ENCODE measurements at places on chromosomes 7 and 10.

GRCh38 chr7:157397036-157397720 is 60.4 kb downstream of the DNAJB6 start:
- no peak for DNase-seq

GRCh38 chr10:114902151-114902550 is 35.8 kb upstream of the TRUB1 start:
- no peak for DNase-seq

- DNase-seq, result no peak
Observed at GRCh38 chr7:73626814-73627213, 2.5 kb upstream of the MLXIPL start.

GRCh38 chr10:3896161-3896560 is 111.2 kb upstream of the KLF6 start:
- no peak for DNase-seq

GRCh38 chr10:92997620-92998019 is 63.0 kb upstream of the CYP26C1 start:
- DNase-seq, result no peak

- no peak for DNase-seq
Observed at GRCh38 chr7:135616136-135616535, 46.2 kb upstream of the STMP1 start.

DNA sequence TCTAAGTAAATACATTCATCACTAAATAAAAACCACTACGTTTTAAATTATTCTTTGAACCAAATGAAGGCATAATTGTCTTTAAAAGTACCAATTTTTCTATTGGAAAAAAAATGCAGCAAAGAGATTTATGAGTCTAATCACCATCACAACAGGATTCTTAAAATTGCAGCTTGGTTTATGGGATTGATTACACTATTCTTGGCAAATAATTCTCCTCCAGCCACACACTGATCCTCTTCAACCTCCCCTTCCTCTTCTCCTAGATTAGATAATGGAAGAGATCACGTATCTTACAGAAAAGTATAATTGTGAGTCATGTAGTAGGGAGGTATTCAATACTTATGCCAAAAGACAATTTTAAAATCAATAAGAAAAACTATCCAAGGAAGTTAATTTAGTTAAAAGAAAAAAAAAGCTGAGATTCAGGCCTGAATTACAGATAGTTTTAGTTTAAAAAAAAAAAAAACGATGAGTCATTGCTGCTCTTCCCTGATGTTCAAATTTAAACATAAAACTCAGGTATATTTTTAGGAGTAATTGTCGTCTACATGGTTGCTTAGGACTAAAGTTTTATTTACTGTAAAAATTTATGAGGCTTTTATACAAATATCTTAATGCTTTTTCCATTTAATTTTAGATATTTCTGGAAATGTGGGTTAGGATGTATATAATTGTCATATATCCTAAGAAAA is 133.7 kb upstream of the CDK1 start:
- no peak for DNase-seq

DNA sequence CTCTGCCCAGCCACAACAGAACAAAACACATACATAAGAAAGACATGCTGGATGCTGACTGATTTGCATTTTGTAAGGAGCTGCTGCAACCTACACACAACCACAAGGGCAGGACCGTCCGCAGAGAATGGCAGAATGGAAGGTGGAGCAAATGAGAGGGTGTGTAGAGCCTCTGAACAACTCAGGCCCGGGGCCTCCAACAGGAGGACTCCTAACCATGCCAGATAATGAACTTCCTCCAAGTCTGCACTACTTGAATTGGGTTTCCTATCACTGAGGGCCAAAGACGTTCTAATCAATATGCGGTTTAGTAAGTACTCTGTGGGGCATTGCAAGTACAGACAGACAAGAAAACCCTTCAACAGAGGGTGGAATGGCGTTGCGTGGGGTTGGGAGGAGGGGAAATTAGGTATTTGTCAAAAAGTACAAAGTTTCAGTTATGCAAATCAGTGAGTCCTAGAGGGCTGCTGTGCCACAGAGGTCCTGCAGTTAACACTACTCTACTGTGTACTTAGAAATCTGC is 14.6 kb downstream of the VOPP1 start:
- DNase-seq, result no peak

GRCh38 chr10:69087590-69088470 is at the start of gene SRGN:
Gene SRGN (plus strand): TSS chr10:69088103. CDS start chr10:69088158, 55 bp downstream.
- no peak for DNase-seq

DNA sequence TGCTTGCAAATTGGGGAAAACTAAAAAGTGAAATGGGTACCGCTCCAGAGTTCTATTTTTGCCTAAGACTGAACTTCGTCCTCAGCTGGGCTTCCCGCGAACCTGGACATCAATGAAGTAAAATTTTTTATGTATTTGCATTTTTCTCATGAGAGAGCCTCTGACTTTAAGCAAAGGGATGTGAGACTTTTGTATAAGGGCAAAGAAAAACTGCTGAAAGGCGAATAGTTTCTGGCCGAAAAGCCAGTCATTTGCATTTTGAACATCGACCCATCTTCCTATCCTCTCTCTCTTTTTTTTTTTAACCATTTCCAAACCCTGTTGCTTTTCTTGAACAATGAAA is 573 bp downstream of the PMPCB start:
- DNase-seq, result no peak

- DNase-seq, result no peak
Observed at GRCh38 chr10:18400201-18400905, 251.0 kb downstream of the NSUN6 start.

DNA sequence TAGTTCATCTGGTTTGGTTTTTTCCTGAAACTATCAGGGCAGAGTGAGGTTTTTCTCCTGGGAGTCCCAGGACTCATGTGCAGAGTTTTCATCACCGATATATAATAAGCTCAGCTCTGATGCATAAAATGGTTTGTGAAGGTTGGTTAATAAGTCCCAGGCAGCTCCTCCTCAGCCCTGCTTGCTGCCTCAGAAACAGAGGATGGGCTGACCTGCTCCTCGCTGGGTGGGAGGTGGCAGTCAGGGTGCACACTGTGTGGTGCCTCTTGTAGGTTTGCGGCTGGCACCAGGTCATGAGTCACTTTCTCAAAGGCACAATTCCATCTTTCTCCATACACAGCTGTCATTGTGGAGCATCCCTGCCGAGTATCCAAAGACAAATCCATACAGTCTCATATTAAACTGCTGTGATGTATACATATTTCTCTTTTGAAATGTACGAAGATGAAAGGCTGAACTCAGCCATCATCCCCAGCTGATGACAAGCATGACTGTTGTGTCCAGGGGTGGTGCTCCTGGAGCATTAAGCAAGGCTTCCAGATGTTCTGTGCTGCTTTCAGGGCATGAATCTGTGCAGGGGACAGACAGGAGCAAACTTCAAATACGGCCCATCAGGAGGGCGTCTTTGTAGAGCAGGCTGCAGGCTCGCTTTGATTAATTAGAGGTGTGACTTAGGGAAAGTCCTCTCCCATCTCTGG is 125.7 kb upstream of the NPS start:
- no peak for DNase-seq

DNA sequence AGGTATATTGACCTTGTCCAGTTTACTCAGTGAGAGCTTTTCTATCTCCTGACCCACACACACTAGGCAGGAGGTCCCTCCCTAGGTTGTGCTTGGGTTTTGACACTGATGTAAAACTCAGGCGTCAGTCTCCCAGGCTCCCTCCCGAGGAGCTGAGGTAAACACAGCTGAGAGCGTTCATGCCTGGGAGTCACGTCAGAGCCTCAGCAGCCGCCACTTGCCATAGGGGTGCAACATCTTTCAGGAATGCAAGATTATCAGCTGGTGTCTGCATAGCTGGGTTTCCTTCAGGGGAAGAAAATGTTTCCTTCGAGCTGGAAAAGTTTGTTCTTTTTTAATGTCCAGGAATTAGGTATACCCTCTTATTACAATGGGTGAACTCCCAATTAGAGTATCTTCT is 70.6 kb downstream of the FGFR2 start:
- DNase-seq, result no peak

- no peak for DNase-seq
Observed at GRCh38 chr10:113094114-113094486, 144.1 kb downstream of the TCF7L2 start.

DNA sequence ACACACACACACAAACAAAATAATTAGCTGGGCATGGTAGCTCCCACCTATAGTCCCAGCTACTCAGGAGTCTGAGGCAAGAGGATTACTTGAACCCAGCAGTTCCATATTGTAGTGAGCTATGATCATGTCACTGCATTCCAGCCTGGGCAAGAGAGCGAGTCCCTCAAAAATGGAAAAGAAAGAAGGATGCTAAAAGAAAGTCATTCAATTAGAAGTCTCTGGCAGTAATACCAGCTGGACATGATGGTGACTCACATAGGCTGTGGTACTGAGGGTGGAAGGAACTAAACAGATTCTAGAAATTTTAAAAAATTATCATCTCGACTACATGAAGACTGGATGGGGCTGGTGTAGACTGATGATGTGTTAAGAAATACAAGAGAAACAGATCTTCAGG is 385.3 kb downstream of the ETV1 start:
- DNase-seq, result no peak

DNA sequence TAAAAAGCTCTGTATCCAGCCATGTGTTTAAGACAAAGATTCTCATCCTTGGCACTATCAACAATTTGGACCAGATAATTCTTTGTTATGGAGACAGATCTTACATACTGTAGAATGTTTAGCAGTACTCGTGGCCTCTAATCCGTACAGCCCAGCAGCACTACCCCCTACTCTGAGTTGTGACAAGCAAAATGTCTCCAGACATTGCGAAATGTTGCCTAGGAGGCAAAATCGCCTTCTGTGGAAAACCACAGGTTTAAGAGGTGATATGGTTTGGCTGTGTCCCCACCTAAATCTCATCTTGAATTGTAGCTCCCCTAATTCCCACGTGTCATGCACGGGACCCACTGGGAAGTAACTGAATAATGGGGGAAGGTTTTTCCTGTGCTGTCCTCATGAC is 186.7 kb downstream of the CHCHD3 start:
- DNase-seq, result no peak

- DNase-seq, result no peak
Observed at GRCh38 chr10:24843256-24843655, 109.2 kb downstream of the PRTFDC1 start.

DNA sequence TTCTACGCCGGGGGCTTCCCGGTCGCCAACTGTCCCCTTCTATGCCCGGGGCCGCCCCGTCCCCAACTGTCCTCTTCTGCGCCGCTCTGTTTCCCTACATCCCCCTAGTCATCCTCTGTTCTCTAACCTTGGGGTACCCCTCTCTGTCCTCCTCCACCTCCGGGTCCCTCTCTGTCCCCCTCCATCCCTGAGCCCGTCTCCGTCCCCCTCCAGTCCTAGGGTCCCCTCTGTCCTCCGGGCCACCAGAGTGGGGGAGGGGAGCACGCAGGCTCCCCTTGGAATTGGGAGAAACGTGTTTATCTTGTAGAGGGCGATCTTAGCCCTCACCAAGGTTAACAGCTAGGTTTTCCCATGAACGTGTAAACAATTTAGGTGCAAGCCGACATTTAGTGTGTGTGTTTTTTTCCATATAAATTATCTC is 852 bp upstream of the KLF6 start:
- no peak for DNase-seq

GRCh38 chr7:45937301-45937700 is 16.2 kb upstream of the IGFBP3 start:
- no peak for DNase-seq

DNA sequence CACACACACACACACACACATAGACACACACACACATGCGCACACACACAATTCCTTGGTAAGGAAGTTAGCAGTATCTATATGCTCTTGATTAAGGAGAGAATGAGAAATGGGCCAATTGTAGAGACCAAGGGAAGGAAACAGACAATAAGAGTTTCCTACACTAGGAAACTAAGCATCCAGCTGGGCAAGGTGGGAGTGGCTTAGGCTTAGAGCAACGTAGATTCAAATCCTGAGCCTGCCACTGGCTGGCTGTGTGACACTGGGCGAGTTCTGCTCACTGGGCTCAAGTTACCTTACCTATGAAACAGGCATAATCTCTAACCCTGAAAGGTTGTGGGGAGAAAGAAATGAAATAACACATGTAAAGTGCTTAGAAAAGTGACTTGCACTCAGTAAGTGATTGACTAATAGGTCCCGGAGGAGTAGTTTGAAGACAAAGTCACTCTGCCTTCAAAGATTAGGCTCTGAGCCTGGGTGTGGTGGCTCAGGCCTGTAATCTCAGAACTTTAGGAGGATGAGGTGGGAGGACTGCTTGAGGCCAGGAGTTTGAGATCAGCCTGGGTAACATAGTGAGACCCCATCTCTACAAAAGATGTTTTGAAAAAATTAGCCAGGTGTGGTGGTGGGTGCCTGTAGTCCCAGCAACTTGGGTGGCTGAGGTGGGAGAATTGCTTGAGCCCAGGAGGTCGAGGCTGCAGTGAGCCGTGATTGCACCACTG is 701.4 kb downstream of the PARD3 start:
- DNase-seq, result no peak

DNA sequence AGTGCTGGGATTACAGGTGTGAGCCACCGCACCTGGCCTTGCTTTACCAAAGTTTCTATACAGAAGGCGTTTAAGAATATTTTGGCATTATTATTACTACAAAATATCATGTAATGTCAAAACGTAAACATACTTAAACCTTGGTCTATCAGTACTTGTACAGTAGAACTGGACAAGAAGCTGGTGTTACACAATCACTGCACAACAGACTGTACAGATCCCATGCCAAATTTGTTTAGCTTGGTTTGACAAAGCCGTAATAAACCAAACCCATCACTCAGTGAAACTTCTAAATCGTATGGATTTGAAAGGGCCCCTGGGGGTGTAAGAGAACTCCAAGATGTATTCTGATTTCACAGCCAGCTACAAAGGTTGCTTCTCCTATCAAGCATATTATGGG is 51.8 kb upstream of the RHEB start:
- DNase-seq, result no peak

- no peak for DNase-seq
Observed at GRCh38 chr7:120997882-120998474, 9.5 kb downstream of the CPED1 start.

GRCh38 chr7:154918741-154919140 is 84.2 kb downstream of the PAXIP1 start:
- DNase-seq, result no peak

DNA sequence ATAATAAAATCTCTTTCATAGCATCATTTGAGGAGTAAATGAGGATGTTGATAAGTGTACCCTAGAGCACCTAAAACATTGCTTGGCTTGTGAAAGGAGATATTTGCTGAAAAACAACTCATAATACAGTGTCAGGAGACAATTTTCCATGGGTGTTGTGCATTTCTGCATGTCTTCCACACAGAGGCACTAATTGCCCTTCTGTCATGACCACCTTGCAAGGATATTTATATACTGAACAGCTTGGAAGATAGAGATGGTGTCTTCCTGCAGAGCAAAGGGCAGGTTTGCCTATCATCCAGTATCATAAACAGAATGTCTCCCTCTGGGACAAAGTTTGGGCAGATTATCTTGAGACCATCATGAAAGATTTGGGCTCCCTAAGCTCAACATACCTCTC is 495.2 kb upstream of the LRRN3 start:
- no peak for DNase-seq

DNA sequence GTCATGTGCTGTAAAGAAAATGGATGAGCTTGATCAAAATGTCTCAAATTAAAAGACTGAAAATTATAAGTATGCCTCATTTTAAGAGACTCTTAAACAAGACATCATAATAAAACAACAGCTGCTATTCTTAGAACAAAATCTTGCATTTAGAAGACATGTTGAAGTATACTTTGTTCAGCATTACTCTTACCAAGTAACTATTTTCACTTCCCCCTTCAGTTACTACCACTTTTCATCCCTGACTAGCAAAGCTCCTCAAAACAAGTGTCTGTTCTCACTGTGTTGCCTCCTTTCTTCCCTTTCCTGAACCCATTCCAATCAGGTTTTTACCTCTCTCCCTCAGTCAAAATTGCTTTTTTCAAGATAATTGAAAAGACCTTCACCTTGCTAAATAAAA is 31.6 kb downstream of the ELAPOR2 start:
- no peak for DNase-seq

- peak; percentile 36 for DNase-seq
Observed at GRCh38 chr7:80681272-80681885, 42.9 kb downstream of the CD36 start.

Data from RWPE1 (cell line).